ENCODE measurements at places on chromosomes 1 and 21.
A peak's percentile ranks its signal among the peaks of the same experiment; 100 is the strongest.

DNA sequence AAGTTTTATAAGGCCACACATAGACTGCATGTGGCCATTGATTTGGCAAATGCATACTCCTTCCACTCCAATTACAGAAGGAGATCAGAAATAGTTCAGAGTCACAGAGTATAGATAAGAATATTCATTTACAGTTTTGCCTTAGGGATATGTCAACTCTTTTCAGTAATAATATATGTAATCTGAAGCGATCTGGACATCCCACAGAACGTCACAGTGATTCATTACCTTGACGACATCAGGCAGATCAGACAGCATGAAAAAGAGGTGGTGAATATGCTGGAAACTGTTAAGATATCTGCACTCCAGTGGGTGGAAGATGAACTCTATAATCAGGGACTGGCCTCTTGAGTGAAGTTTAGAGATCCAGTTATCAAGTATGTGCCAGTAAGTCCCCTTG lies 240.4 kb downstream of the DPYD start:
- no peak for DNase-seq

- no peak for DNase-seq
Observed at GRCh38 chr1:184166485-184166884, 115.0 kb downstream of the TSEN15 start.

- no peak for DNase-seq
Observed at GRCh38 chr1:44472620-44473525, 67.8 kb downstream of the RNF220 start.

DNA sequence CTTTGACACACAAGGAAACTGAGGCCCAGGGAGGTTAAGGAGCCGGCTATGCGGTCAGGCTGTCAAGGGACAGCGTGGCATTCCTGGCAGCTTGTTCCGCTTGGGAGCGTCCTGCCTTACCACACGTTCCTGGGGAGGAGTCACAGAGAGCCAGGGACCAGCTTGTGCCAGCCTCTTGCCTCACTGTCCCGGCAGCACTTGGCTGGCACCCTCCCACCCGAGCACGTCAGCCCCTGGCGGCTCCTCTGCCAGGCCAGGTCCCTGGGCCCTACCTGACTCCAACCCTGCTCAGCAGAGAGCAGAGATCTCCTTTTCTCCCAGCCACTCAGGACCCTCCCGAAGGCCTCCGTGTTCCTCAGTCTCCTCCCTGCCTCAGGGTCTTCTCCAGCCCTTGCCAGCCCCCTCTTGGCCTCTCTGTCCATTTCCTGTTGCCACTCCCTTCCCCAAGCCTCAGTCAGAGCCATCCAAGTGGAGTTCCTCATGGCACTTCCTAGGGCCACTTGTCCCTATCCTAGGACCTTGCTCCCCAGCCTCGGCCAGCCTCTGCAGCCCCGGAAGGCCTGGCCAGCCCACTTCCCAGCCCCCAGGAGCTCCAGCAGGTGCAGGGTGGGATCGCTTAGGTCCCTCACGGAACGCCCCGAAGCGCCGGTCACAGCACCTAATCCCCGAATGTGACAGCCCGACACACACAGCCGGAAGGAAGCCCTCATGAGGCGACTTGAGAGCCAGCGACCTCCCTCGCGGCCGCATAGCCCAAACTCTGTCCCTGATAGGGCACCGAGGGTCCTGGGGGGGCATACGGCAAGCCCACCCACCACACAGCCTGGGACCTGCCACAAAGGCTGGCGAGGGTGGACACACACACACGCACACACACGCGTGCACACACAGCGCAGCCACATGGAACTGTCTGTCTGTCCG lies 130.3 kb downstream of the CASZ1 start:
- peak; percentile 26 for DNase-seq

GRCh38 chr1:201921952-201922558 lies 24.3 kb downstream of the LMOD1 start:
- DNase-seq: no peak

DNA sequence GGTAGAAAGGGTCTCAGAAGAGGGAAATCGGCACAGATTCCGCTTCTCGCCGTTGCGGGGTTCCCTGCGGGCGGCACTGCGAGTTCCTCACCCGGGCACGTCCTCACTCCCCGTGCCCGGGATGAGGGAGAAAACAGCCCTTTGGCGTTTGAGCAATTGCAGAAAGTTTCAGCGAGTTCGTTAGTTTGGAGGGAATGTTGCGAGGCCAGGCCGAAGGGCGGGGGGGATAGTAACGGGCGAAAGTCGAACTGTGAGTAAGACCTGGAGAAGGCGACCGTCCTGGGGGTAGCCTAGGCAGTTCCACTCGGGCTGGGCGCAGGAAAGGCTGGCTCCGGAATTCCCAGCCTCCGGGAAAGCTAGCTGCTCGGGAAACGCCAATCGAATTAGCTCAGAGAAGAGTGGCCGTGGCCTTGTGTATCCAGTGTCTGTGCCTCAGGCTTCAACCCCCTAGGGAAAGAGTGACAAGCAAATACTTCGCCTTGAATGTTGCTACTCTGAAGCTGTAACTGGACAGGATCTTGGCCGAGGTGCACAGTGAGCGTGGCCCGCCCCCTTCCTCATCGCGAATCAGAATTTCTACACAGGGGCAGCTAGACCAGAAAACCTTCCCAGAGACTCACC lies 787 bp downstream of the PTGFR start:
- DNase-seq: peak; percentile 25

DNA sequence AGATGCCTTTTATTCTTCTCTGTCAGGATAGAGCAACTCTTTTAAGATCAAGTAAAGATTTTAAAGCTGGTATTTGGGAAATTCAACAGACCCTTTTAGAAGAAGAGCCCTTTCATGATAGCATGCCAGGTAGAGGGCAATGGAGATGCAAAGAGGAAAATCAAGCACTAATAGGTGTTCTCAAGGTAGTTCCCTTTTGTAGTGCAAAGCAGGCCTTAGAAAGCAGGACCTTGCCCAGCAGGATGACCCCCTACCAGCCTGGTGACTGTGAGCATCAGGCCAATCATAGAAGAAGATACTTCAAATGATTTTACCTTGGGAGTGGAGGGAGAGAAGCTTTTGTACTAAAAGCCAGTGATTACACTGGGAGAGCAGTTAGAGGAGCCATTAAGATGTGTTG lies 381.4 kb upstream of the ZRANB2 start:
- no peak for DNase-seq

DNA sequence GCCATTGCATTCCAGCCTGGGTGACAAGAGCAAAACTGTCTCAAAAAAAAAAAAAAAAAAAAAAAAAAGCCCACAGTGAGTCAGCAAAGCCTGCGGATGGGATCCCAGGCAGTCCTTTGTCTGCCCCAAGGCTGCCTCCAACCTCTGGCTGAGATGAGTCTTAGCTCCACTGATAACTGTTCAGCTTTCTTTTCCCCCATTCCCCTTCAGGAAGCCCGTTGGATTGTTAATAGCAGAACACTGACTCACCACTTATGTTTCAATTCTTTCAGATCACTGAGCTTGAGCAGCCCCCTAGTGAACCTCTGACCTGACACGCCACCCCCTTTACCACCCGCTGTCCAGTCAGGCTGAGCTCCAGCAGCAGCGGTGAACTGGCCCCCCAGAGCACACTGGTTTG lies 57.5 kb downstream of the ERG start:
- DNase-seq: peak; percentile 12

Measured in epithelial cell of proximal tubule (primary cell).